Stimulated activated CD8-positive, alpha-beta memory T cell treated with anti-CD3 and anti-CD28 coated beads, Interleukin-4, amount 100 ng/mL, for 4 hours (primary cell): ENCODE measurements at places on chromosomes 4 and X.

- no peak for DNase-seq
These were observed 16.0 kb downstream of the ARHGAP10 start for GRCh38 chr4:147747787-147748454.

DNA sequence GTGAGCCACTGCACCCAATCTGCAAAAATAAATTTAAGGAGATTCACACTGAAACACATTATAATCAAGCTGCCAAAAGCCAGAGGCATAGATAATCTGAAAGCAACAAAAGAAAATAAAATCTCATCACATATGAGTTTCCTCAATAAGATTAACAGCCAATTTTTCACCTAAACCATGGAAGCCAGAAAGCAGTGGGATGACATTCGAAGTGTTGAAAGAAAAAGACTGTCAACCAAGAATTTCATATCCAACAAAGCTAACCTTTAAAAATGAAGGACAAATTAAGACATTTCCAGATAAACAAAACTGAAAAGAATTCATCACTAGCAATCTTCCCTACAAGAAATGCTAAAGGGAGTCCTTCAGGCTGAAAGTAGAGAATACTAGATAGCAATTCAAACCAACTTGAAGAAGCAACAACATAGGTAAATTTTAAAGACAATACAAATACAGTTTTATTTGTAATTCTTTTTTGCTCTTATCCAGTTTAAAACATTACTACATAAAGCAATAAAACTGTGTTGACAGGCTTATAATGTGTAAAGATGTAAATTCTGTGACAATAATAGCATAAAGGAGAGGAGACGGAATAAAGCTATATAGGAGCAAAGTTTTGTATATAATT lies 23.1 kb upstream of the KLHL8 start:
- DNase-seq, result no peak

- DNase-seq, result no peak
These were observed 439.4 kb downstream of the RAPGEF2 start for GRCh38 chr4:159542296-159542695.

- DNase-seq, result no peak
These were observed 189.6 kb downstream of the FRMPD4 start for GRCh38 chrX:12327836-12328235.

DNA sequence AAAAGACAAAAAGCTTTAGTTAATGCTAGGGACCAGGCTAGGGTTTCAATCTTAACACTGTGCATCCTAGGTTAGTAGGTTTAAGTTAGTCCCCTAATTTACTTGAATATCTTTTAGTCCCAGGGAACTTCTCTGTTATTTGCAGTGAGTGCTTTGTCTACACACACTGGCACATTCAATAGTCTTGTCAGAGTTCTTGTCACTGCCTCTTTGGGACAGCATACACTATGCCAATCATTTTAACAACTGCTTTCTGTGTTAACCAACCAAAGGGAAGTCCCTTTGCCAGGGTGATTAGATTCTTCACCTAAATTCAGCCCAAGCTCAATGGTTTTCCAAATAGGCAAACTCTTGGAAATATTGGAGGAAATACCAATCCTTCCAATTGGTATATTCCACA lies 221.8 kb upstream of the IGFBP7 start:
- no peak for DNase-seq

DNA sequence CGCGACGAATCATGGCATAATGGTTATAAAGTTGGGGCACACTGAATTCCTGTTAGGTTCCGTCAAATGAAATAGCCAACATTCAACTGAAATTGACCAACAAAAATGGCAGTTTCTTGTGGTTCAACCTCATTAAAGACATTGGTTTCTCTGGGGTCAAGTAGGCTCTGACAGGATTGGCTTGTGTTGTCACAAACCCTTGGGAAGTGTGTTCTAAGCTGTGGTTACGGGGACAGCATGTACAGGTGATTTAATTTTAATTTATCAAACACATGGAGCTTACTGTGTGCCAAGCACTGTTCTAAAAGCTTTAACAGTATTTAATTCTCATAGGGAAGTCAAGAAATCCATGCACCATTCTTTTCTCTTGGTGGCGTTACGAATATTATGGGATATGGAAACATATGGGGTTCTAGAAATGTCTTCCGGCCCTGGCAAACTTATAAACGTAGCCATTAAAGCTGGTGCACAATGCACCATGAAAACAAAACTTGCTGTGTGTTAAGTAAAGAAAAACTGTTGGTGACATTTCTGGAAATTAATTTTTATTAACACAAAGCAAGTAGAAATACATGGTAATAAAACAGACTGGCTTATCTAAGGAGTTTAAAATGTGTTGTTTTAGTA lies 891 bp downstream of the XK start:
- DNase-seq, result no peak

GRCh38 chrX:38220024-38220414 lies 652 bp downstream of the SRPX start:
- DNase-seq, result no peak

- no peak for DNase-seq
These were observed 642.6 kb upstream of the HS3ST1 start for GRCh38 chr4:12071316-12071715.

DNA sequence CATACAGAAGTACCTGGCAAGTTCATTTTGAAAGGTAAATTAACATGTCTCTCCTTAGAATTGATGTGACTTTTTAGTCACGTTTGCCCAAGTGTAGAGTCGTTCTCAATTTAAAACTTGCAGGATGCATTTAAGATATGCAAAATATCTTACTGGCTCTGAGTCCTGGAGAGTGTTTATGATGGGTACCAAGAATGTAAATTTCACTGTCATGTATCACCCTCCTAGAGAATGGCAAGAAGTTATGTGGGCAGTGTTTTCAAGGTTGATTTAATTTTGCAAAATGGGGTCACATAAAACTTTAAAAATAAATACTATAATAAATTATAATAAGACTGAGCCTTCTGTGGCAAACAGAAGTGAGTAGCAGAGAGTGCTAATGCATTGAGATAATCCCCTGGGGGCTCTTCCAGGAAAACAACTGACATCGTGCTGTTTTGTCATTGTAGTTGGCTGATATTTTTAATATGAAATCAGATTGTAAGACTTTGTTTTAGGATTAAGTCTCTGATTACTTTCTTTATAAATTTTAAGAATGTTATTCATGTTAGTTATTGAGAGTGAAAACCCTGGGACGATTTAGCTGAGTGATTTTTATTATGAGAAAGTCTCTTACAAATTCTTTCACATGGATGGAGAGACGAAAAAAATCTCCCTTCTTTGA lies 103.0 kb downstream of the AFF1 start:
- no peak for DNase-seq

DNA sequence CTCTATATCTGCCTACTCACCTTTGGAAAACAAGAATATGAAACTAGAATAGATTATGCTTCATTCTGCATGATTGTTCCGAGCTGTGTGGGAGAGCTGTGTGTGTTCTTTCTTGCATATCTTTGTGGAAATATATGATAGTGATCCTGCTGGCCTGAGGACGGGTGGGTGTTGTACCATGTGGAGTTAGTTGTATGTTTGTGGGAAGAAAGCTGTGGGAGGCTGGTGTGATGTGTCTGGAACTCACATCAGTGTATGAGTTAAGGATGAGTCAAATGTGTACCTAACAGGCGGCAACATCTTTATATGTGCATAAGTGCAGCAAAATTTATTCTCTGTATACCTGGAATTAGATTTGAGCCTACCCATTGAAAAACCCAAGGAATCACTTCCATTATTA lies 208.1 kb upstream of the ADGRL3 start:
- DNase-seq, result no peak

DNA sequence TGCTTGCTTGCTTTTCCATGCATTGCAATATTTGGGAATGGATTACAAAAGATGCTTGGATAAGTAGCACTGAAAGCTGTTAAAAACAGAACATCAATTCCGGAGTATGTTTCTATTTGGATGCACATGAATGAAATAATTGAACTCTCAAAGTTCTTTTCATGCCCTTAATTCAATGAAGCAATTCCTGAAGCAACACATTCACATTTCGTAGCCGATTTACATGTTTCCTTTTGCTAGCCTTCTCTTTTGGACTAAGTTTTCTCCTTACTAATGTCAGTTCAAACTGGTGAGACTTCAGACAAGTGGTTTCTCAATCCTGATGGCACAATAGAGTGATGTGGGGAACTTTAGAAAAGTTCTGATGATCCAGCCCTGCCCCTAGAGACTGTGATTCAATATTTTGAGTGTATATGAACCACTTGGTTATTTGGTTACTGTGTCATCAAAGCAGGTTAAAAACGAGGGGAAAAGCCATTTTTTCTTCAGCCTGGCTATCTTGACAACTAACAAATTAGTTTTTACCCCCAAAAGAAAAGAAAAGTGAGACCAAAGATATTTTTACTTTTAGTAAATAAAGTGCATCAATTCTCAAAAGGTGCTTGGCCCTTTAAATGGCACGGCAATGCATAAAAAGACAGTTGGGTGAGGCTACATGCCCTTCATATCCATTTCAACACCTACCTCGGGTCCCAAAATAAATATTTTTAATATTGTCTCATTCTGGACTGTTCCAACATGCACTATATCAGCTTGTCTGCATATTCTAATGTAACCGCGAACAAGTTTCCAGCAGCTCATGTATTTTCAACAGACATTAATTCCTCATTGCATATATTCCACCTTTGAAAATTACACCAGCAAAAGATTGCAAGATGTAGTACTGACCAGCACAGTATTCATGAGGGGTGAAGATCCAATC lies 90.1 kb upstream of the RPL34 start:
- no peak for DNase-seq

GRCh38 chrX:110536816-110537215 lies 178.2 kb downstream of the RTL9 start:
- no peak for DNase-seq

DNA sequence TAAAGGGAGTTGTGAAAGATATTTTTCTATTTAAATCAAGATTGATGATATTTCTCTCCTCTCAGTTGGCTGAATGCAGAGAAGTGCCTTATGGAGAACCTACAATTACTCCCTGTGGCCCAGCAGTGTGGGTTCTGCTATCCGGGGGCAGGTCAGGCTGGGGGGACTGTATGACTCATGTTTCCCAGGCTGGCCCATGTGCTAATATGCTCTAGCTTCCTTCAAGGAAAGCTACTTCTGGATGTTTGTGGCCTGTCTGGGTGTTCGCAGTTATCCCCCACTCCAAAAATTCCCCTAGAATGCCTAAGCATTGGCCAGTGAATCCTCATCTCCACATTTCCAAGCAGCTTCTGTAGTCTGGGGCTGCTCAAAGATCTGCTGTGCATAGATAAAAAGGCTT lies 58.9 kb upstream of the SPP1 start:
- DNase-seq, result no peak

GRCh38 chrX:19593690-19594089 lies 78.4 kb upstream of the MAP3K15 start:
- DNase-seq, result no peak

GRCh38 chr4:80471756-80472155 lies 136.2 kb downstream of the CFAP299 start:
- no peak for DNase-seq

DNA sequence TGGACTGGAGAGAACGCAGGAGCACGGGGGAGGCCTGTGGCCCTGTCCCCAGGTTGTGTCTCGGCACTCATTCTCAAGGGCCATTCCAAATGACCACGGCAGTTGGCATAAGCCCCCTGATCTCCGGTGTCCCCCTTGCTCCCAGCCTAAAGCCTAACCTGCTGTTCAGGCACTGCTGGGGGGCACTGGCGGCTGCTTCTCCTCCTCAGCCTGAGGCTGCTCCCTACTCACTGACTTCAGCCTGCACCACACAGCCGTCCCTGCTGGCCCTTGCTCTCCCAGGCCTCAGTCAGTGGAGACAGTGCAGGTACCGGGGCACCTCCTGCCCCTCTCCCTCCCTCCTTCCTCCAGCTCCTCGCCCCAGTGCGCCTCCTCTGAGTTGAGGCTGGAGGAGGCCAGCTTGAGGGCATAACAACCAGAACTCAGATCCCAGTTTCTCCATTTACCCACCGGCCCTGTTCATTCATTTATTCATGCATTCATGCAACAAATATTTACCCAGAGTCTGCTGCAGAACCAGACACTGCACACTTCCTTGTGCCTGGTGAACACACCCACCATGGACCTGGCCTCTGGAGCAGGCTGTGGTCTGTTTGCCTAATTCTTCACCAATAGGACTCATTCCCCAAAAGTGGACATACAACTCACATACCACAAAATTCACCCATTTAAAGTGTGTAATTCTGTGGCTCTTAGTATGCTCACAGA lies 65.0 kb downstream of the CPZ start:
- no peak for DNase-seq

GRCh38 chrX:109635146-109635545 lies 10.2 kb upstream of the KCNE5 start:
- DNase-seq, result no peak

DNA sequence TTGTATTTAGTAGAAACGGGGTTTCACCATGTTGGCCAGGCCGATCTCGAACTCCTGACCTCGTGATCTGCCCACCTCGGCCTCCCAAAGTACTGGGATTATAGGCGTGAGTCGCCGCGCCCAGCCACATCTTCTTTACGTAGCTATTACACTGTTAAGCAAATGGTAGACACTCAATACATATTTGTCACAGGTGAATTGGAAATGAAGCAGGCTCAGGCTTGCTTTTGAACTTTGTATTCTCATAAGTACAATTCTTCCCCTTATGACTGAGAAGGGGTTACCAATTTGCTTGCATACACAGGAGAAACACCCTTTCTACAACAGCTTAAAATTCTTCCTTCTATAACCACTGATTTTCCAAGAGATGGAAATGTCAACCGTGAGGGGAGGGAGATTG lies 787 bp upstream of the SRPX2 start:
- no peak for DNase-seq

GRCh38 chrX:78796916-78797315 lies 49.4 kb downstream of the LPAR4 start:
- DNase-seq, result no peak

- no peak for DNase-seq
These were observed 498.7 kb upstream of the PABPC4L start for GRCh38 chr4:134700251-134700650.
